GM23248 (cell line): ENCODE measurements at places on chromosomes 4 and X. TPM values are rescaled to one million over a fixed set of nuclear protein-coding genes. Genes with fewer than 3 reads are reported as not detected.

DNA sequence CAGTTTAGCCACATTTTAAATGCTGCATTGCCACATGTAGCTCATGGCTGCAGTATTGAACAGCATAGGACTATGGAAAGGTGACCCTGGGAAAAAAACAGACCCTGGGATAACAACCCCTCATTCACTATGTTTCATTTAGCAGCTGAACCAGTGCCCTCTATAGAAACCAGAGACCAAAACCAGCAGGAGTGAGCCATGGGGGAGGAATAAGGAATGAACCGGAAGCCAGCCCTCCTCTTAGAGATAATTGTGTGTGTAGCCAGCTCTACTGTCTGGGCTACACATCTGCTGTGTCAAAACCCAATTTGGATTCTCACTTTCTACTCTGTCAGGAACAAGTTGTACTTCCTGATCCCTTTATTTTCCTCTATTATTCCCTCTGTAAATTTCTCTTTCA is 158.5 kb upstream of the S100G start:
- DNase-seq: no peak

GRCh38 chr4:121183361-121183760 is 19.2 kb upstream of the TNIP3 start:
- DNase-seq: no peak

Gene DCAF8L2
- polyA plus RNA-seq: not detected in 2 replicates

GRCh38 chrX:101658661-101659491 is 774 bp downstream of the ARMCX2 start:
- DNase-seq: peak; percentile 76

DNA sequence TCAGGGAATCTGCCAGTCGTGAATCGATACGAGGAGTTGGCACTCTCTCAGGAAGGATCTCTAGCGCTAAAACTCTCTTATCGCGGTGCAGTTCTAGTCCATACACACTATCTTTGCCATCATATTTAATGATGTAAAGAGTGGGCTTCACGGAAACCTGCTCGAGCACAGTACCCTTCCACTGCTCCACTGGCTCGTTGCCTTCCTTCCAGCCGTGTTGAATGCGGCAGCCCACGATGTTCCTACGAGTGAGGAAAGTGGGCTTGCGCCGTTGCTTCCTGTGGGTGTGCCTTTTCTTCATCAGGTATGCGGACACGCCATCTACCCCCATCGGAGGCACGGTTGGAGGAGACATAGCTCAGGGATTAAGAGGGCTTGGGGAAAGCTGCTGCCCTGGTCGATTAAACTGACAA is 661 bp downstream of the SPIN4 start:
- DNase-seq: peak; percentile 34

GRCh38 chrX:78957049-78957767 is 12.0 kb downstream of the P2RY10 start:
- no peak for DNase-seq

GRCh38 chr4:8709050-8709728 is 116.6 kb downstream of the CPZ start:
- no peak for DNase-seq

Gene SFRP2
- 1.6 and 2.4 TPM in 2 replicates for polyA plus RNA-seq

Gene TMPRSS11A
- not detected in 2 replicates for polyA plus RNA-seq

DNA sequence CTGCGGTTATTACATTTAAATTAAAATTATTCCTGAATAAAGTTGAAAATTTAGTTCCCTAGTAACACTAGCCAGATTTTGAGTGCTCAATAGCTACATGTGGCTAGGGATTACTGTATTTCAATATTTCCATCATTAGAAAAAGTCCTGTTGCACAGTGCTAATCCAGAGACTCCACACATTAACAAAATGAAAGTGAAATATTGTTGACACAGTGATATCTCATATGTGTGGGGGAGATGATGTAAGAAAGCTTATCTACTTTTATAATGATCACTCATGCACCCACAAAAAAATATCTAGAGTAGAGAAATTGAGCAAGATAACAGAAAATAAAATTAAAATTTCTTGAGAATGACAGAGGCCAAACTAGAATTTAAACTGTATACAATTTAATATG is 74.9 kb downstream of the MAGEB10 start:
- DNase-seq: no peak

GRCh38 chrX:80432863-80433262 is 12.6 kb downstream of the TENT5D start:
- peak; percentile 7 for DNase-seq

DNA sequence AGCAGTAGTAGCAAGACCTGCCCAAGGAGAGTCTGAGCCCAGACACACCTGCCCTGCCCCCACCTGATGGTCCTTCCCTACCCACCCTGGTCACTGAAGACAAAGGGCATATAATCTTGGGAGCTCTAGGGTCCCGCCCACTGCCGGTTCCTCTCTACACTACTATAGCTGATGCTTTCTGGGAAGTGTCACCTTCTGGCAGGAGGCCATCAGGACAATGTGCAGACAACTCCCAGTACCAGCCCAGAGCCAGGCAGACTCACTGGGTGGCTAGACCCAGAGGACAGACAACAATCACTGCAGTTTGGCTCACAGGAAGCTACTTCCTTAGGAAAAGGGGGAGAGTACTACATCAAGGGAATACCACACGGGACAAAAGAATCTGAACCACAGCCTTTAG is 312.7 kb downstream of the SPRY1 start:
- DNase-seq: peak; percentile 8

GRCh38 chr4:82951196-82951595 is 50.7 kb downstream of the THAP9 start:
- DNase-seq: peak; percentile 5

Gene MAGEA4
- not detected in 2 replicates for polyA plus RNA-seq

Gene MTTP
- polyA plus RNA-seq: not detected in 2 replicates

Gene PPARGC1A
- not detected in 2 replicates for polyA plus RNA-seq

Gene PRPS2
- polyA plus RNA-seq: 20.6 and 21.1 TPM in 2 replicates

DNA sequence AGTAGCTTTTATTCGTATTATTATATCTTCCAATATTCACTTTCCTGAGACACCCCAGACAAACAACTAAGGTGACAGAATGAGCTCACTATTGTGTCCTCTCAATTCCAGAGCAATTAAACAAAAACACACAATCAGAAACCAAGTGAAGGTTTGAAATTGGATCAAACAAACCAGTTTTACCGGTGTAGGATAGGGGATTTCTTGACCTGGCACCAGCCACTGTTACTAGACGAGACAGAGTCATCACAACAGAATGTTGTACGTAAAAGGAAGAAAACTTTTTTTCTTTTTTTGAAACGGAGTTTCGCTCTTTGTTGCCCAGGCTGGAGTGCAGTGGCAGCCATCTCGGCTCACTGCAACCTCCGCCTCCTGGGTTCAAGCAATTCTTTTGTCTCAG is 43.7 kb downstream of the LDOC1 start:
- DNase-seq: no peak

GRCh38 chr4:183533698-183534097 is 28.8 kb downstream of the ING2 start:
- peak; percentile 10 for DNase-seq

GRCh38 chr4:155530857-155531256 is 135.8 kb upstream of the GUCY1A1 start:
- DNase-seq: no peak

DNA sequence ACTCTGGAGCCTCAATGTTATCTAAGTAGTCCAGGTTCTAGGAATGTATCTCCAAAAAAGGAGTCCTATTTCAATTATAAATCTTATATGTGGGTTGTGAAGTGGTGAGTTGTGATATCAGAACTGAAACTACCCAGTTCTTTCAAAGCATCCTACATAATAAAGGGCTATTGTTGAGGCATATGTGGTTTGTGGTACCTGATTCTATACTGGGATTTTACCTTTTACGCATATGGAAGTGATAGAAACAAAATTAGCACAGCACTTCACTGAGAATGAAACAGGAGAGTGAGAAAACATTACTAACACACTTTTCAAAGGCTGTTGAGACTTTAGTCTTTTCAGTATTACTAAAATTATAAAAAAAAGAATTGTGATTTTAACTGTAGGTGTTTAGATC is 417.7 kb upstream of the GALNT7 start:
- DNase-seq: no peak

DNA sequence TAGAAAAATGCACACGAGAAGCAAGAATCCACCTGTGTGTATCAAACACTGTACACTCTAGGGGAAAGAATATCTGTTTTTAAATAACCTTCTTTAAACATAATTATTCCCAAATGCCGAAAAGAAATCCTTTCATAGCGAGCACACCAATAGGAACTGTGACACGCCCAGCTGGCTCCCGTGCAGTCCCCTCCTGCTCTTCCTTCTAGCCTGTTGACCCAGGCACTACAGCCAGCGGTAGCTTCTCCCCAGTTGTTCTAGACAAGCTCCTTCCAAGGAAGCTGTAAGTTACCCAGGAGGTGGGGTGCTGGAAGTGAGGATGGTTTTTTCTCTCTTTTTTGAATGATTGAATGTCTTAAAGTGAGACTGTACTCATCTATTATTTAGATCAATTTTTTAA is 19.5 kb upstream of the NOCT start:
- DNase-seq: no peak

DNA sequence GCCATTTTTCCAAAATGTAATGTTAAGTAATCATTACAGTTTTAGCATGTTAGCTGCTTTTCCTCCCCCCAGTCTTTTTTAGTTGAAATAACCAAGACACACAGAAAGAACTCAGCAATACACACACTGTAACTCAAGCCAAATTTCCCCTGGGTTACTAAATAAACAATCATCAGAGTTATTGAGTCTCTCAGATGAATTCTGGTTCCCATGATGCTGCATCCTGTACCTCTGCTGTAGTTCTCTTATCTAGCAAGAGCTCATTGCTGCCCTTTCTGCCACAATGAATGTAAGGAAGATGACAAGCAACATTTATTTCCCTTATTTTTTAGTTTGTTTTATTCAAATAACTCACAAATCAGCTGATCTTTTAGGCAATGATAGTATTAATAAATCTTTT is 185.1 kb downstream of the ARHGAP6 start:
- DNase-seq: no peak

GRCh38 chr4:185846505-185847150 is 34.6 kb upstream of the SORBS2 start:
- DNase-seq: peak; percentile 37

Gene ERAS
- polyA plus RNA-seq: not detected in 2 replicates

Gene CLDN34
- polyA plus RNA-seq: not detected in 2 replicates

Gene LONRF3
- not detected in 2 replicates for polyA plus RNA-seq

DNA sequence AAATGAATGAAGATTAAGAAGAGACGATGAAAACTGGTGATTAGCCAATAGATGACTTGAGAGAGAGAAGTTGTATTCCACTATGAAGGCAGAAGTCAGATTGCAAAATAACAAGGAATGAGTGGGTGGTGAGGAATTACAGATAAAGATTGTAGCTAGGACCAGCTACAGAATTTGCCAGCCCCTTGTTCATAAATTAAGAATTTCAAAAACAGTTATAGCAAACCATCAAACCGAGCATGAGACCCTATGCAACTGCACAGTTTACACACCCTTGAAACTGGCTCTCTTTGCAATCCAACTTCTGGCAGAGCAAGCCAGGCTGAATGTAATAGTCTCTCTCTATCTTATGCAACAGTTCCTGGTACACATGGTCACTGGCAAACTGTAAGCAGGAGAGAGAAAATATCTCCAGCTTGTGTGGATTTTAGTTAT is 35.2 kb downstream of the STAP1 start:
- peak; percentile 79 for DNase-seq

DNA sequence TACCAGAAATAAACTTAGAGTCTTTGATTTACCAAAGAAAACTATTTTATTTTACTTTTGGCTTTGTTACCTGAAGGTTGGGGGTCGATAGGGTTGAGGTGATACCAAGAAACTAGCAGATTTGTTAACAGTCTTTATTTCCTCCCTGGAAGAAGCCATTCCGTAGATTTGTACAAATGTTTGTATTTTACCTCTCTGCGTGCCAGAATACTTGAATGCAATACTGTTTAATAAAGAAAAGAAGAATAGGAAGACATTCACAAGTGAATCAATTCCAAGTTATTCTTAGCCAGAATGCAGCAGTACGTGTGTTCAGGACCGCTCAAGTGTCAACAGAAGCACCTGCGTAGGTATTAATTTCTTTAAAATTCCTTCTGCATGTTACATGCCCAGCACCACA is 260.3 kb upstream of the TENM3 start:
- no peak for DNase-seq

DNA sequence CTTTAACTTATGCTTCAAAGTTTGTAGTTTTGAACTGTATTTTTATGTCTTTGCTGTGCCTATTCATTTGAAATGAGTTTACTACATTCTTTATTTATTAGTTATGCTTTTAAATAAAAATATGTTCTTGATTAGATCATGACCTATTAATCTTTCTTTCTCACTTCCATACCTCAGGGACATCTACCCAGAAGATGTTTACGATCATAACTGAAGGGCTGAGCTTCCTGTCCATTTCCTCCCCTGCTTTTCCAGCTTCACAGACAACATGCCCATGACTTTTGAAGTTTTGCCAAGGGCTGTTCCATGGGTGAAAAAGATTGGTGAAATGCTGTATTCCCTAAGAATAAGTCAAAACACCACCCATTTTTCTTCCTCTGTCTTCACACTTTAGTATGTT is 99.7 kb upstream of the DDIT4L start:
- peak; percentile 44 for DNase-seq

DNA sequence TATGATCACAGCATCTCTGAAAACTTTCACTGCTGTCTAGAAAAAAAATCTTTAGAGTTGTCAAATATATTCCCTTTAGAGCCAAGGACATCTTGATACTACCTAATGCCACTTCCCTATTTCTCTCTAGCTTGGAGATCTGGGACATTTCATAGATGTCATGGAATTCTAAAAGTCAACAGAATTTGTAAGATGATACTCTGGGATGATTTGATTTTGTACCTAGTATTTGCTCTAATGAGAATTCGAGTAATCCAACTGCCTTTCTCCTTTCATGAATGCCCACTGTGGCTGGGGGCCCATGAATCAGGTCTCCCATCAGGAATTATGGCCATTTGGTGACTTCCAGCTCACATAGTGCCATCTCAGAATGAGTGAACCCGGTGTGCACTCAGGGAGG is 73.2 kb downstream of the NHS start:
- no peak for DNase-seq

Gene MYL5
- 24.5 and 29.3 TPM in 2 replicates for polyA plus RNA-seq

DNA sequence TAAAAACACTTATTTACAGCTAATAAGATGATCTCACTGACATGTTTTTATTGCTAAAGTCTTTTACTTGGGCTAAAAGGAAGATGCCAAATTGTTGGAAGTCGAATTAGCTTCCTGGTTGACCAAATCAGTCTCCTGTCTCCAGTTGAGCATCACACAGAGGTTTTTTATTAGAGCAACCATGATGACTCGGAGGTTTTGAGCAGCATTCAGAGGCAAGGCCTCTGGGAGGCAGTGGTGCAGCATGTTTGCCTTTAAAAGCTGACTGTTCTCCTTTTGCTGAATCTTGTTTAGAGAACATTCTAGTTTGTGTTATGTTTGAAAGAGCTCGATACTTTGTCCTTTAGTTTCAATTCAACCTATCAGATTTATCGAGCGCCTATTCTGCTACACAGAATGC is 2.1 kb downstream of the UCHL1 start:
- peak; percentile 82 for DNase-seq

Gene KLHL5
- 27.0 and 28.3 TPM in 2 replicates for polyA plus RNA-seq
